ENCODE measurements at places on chromosomes 7 and 10.

DNA sequence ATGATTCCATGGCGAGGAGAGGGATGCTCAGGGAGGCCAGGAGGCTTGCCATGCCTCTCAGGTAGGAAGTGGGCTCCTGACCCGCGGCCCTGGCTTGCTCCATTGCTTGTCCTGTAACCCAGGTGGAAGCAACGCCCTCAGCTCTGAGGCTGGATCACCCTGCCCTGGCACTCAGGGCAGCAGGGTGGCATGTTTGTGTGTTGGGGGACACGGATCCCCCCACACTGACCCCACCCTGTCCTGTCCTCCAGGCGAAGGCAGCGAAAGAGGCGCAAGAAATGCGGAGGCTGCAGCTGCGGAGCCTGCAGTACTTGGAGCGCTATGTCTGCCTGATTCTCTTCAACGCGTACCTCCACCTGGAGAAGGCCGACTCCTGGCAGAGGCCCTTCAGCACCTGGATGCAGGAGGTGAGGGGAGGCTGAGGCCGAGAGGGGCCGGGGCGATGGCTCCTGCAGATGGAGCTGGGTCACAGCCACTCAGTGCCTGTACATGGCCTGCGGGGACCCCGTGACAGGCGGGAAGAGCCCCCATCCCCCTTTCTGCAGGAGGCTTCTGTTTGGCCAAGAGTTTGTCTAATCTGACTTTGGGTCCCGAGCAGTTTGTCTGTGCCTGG, 38.3 kb downstream of the PRF1 start:
- no peak for DNase-seq

DNA sequence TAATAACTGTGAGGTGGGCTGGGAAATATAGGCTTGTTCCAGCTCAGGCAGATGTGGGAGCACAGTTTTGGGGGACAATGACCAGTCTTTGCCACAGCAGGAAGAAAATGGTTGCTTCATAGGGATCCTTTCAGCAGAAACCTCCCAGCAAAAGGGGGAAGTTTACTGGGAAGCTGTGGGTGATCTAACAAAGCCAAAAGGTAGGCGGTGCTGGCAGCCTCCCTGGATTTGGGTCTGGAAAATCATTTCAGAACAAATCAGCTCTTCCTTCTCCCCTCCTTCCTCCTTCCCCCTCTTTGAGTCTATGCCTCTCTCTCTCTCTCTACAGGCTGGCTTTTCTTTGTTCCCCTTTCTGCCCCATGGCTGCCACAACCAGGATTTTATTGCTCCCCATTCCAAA, 16.2 kb downstream of the RPS24 start:
- no peak for DNase-seq

DNA sequence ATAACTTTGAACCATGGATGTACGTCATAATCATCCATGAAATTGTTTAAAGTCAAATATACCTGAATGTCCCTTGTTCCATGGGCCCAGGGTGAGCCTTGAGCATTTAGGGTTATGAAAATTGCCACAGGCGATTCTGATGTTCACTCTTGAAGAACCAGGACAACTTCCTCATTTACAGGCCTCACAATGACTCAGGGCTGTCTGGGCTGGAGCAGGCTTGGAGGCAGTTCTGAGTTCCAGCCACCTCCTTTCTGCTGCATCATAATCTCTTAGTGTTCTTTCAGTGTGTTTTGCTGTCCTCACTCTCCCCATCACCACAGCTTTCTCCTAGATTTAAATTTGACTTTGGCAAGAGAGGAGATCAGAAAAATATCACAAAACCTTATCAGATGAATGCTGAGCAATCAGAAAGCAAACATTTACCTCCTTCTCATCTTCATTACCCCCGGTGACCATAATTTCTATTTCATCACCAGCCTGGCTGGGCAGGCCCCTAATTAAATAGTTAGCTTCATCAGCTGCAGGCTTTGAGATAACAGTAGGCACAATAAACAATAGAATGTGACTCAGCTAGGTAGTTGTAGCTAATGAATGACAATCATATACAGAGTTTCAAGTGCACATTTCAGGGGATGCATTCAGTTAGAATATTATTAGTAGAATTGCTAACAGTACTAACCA, 571.0 kb downstream of the SH2D4B start:
- no peak for DNase-seq

- no peak for DNase-seq
These were observed 19.4 kb upstream of the SH2D4B start for GRCh38 chr10:80518143-80518806.

- no peak for DNase-seq
These were observed 32.7 kb downstream of the MET start for GRCh38 chr7:116704650-116705228.

DNA sequence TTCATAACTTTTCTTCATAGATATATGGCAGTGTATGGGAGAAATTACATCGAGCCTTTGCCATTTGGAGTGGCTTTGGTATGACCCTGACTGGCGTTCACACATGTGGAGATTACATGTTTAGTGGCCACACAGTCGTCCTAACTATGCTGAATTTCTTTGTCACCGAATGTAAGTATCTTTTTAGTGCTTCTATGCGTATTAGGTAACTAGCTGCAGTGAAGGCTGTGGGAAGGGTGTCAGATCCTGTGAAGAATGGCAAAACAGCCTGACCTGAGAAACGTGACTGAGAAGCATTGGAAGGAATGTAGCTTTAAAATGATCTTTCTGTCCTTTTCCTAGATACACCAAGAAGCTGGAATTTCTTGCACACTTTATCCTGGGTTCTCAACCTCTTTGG, 34.5 kb upstream of the VDAC2 start:
- DNase-seq = no peak

DNA sequence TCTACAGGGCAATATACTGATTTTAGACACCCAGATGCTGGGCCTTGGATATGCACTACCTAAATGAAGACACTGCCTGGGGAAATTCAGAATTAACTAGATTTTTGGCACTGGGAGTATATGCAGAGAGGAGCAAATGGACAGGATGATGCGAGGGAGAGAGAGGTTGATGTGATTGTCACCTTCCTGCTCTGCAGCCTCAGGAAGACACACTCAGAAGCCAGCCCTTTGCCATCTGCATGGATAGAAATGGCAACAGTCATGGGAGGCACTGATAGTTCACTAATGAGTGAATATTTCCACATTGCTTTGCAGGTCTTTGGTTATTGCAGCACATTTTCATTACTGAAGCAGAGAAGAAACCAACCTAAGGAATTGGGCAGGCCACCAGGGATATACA, 397.2 kb upstream of the NFE2L3 start:
- DNase-seq = no peak

DNA sequence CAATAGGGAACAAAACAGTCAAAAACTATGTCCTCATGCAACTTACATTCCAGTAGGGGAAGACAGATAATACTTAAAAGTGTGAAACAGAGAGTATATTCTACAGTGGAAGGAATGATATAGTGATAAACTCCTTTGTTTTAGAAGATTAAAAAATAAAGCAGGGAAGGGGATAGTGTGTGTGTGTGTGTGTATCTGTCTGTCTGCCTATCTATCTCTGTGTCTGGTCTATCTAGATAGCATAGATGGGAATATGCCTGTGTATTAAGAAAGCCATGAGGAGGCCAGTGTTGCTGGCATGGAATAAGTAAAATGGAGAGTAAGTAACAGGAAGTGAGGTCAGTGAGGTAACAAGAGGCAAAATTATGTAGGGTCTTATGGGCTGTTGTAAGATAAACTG, 42.2 kb downstream of the EXOC6 start:
- no peak for DNase-seq

DNA sequence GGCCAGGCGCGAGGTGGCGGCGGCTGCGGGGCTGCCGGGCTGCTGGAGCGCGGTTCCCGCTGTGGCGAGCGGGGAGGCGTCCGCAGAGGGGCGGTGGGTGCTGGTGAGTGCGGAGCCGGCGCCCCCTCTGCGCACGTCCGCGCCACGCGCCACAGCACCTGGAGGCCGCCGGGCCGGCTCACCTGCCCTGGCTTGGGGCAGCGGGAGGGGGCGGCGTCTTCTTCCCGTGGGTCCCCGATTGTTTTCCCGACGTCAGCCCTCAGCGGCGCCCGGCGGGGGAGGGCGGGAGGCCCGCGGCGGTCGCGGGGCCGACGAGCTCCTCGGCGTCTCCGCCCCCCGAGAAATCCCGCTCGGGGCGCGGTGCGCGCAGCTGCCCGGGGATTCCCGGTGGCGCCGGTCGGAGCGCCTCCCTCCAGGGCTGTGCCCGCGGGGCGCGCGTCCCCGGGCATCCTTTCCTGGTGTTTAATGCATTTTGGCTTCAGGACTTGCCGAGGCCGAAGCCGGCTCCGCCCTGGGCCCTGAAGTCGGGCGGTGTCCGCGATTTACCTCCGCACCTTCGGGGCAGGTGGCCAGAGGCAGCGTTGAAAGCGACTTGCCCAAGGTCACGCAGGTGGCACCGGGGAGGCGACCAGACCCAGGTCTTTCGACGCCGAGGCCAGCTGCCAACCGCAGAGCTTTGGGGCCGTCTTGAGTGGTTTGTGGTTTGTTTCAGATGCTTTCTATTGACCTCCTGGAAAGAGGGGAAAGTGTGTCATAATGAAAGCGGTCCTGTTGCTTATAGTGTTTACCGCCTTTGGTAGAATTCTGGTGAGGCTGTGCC, 561 bp downstream of the PLEKHA1 start:
- DNase-seq = peak; percentile 70

DNA sequence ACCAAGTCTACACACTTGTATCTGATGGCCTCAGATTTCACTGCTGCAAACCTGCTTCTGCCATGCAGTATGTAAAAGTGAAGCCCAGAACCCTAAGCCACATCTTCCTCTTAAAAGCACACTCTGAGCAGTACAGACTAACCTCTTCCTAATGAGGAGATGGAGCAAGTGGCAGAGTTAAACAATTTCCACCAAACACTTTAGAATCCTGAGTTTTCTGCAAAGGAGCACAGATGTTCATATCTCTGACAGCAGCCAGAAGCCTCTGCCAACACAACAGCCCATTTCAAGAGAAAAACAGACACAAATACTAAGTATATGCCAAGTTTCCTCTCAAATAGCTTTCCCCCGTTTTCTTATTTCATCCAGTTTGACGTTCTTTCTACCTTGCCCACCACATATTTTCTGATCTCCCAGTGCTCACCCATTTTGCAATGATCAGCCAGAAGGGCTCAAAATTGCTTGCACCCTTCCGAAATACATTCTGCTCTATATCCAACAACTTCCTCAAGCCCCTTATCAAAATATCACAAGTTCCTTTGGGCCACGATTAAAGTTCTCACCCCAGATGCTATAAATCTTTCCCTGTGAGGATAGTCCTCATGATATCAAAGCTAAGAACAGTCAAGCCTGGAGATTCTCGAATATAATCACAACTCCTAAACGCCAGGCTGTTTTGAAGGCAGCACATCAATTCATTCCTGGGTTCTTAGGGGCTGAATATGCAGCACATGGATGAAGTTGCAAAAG, 27.5 kb downstream of the ELMO1 start:
- no peak for DNase-seq

- no peak for DNase-seq
These were observed 6.0 kb downstream of the LDB1 start for GRCh38 chr10:102113956-102114857.

DNA sequence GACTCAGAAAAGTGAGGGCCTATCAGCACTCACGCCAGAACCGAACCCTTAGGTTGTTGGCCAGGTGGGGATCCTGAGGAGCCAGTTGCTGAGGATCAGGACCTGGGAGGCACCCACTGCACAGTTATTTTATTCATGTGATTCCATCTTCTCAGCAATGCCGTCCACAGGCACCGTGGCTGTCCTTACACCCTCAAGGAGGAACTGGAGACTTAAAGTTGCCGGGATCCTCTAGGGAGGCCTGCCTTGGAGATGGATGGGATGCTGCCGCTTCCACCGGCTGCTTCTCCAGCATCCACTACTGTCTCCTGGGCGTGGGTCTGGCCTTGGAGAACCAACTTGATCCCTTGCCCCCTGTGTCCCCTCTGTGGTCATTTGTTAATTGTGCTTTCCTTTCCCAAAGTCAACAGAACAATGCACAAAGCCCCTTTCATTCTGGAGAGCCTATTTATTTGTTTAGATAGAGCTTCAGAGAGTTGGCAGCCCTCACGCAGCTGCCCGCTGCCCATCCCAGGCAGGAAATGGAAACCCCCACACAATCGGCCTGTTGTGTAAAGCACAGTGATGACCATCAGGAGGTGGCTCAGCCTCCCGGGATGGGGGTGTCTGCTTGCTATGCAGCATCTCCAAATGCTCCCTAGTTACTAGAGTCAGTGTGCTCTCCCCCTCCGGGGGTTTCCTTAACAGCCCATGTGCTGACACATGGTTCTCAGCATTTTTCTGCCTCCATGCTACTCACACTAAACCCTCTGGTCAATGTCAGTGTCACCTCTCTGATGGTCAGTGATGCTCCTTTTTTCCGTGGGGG, 52.9 kb upstream of the IGFBP3 start:
- DNase-seq = no peak

DNA sequence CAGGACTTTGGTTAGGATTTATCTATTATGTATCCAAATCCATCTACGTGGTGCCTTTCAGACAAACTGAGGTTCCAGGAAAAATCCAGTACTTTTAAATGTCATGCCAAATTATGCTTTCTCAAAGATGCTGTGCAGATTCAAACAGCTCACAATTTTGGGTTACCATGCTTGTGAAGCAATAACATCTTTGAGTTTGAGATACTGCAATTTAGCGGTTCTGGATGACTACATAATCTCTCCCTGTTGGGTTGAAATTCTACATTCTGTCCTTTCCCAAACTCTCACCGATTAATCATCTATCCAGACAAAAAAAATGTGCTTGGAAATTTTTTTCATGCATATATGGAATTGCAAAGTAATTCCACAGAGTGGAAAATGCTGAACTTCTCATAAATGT, 3.5 kb downstream of the RHOBTB1 start:
- no peak for DNase-seq

- DNase-seq = no peak
These were observed 994 bp upstream of the MAGI2 start for GRCh38 chr7:79454361-79454960.

- no peak for DNase-seq
These were observed 1226.3 kb upstream of the AUTS2 start for GRCh38 chr7:68371985-68372384.

DNA sequence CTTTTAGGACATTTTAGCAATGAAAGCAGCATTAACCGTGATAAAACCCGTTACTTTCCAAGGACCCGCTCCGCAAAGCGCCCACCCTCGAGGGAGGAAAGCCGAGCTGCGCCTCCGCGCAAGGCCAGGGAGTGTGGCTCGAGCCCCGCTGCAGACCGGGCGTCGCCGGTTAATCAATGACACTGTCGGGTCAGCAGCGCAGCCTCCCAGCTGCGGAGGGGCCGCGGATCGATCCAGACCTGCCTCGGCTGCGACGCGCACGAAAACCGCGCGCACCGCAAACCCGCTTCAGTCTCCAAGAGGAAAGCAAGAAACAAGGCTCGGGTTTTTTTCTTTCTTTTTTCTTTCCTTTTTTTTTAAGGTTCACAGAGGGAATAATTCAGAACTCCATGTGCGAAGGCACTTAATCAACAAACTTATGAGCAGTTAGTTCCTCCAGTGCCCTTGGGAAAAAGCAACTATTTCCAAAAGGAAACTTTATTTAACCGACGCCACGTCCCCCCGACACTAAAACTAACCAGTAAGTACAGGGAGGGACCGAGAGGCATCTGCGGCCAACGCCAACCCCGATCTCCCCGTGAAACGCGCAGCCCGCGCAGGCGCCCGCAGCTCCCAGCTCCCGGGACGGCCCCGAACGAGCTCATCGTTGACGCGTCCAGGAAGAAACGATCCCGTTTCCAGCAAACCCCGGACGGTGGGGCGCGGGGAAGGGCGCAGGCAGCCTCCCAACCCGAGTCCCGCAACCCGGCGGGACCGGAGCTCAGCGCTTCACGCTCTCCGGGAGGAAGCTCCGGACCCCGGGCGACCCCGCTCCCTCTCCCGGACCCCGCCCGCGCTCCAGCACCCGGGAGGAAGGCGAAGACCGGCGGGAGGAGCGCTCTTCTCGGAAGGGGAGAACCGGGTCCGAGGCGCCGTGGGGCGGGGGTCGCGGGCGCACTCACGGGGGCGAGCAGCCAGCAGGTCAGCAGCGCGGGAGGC, 598 bp downstream of the VIPR2 start:
- DNase-seq = no peak

Measured in activated T-helper 1 cell treated with anti-CD3 and anti-CD28 coated beads, Interleukin-2, amount 50 U/mL, for 16 hours (primary cell).